Esophagus squamous epithelium (tissue), 5 donors: ENCODE measurements at places on chromosomes 13 and 19.

DNA sequence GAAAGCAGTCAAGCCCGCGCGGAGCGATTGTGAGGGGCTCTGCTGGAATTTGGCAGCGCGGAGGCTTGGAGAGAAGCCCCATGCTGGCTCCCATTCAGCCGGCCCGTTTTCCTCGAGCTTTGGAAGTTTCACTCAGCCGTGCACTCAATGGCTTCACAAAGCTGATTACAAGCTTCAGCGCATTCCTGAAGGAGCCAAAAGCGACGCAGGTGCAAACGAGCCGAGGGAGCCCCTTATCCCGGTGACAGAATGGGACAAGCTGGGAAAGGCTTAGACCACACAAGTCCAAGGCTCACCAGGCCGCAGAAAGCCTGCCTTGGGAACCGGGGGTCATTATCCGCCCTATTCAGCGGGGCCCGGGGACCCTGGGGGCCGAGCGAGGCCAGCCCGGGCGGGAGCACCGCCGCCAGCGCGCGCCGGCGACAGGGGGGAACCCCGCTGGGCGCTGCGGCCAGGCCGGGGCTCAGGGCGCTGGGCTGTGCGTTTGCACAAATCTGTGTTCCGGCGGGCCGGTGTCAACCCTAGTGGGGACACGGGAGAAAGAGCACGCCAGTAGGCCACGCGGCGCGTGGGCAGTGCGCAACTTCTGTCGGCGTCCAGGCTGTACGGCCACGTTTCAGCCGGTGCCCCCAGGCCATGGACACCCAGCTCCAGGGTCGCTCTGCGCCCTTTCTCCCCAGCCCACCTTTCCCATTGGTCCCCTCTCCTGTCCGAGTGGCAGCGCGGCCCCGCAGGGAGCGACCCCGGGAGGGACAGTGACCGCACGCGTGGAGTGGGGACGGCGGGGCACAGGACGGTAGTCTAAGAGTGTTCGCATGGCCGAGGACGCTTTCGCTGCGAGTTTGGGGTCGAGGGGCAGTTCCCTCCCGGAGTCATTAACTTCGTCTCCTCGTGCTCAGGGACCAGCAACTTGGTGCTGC, 37.3 kb downstream of the SOX1 start:
- no peak for DNase-seq

DNA sequence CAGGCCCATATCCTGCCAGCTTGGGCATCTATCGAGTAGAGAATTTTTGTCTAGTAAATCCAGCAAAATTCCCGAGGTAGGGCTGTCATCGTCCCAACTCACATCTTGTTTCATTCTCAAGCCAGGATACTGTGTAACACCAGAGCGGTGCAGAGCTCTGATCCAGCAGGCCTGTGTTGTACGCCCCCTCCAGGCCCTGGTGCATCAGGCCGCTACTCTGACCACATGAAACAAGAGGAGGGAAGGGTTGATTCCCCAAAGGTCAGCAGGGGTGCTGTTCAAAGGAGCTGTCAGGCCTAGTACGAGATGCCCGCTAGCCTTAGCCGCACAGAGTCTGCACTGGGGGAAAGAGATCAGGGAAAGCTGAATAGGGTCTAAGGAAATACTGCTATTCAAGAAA, 276.0 kb downstream of the SLC7A1 start:
- no peak for DNase-seq

DNA sequence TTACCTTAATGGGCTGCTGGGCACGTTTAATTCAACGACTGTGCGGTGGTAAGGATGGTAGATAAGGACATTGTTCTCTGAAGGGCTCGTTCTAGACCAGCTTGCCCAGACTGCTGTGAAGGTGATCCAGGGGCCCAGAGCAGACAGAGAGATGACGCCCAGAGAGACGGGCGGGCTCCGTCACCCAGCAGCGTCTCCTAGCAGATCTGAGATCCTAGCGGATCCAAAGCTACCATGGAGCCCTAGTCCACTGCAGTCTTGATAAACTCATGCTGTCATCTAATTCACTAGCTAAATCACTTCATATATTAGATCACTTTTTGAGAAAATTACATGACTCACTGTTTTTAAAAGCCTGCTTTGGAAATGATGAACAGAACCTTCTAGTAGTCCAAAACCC, 21.5 kb downstream of the COL4A2 start:
- no peak for DNase-seq

- no peak for DNase-seq
Measured at GRCh38 chr13:113168211-113168610, 9.8 kb downstream of the PROZ start.

GRCh38 chr19:32901504-32902161, 32.1 kb upstream of the SLC7A9 start:
- DNase-seq, result no peak

GRCh38 chr13:84821261-84821660, 939.0 kb upstream of the SLITRK1 start:
- DNase-seq, result no peak

GRCh38 chr19:18587962-18588610, 512 bp upstream of the REX1BD start:
- no peak for DNase-seq

GRCh38 chr19:10044390-10044789, 31.1 kb downstream of the RDH8 start:
- no peak for DNase-seq

DNA sequence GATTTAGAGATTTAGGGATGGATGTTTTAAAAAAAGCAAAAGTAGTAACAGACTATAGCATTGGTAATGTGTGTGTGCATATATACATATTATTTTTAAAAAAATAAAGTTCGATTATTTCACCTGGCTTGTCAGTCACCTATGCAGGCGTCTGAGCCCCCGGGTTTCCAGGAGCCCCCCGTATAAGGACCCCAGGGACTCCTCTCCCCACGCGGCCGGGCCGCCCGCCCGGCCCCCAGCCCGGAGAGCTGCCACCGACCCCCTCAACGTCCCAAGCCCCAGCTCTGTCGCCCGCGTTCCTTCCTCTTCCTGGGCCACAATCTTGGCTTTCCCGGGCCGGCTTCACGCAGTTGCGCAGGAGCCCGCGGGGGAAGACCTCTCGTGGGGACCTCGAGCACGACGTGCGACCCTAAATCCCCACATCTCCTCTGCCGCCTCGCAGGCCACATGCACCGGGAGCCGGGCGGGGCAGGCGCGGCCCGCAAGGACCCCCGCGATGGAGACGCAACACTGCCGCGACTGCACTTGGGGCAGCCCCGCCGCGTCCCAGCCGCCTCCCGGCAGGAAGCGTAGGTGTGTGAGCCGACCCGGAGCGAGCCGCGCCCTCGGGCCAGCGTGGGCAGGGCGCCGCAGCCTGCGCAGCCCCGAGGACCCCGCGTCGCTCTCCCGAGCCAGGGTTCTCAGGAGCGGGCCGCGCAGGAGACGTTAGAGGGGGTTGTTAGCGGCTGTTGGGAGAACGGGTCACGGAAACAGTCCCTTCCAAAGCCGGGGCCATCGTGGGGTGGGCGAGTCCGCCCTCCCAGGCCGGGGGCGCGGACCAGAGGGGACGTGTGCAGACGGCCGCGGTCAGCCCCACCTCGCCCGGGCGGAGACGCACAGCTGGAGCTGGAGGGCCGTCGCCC, 840 bp upstream of the CCNA1 start:
- DNase-seq, result no peak

GRCh38 chr19:8045872-8046568, 6.5 kb upstream of the CCL25 start:
- DNase-seq, result no peak

- no peak for DNase-seq
Measured at GRCh38 chr13:20350819-20351218, 118.7 kb upstream of the GJB6 start.

- no peak for DNase-seq
Measured at GRCh38 chr13:77533875-77534788, 1.4 kb upstream of the SCEL start.

DNA sequence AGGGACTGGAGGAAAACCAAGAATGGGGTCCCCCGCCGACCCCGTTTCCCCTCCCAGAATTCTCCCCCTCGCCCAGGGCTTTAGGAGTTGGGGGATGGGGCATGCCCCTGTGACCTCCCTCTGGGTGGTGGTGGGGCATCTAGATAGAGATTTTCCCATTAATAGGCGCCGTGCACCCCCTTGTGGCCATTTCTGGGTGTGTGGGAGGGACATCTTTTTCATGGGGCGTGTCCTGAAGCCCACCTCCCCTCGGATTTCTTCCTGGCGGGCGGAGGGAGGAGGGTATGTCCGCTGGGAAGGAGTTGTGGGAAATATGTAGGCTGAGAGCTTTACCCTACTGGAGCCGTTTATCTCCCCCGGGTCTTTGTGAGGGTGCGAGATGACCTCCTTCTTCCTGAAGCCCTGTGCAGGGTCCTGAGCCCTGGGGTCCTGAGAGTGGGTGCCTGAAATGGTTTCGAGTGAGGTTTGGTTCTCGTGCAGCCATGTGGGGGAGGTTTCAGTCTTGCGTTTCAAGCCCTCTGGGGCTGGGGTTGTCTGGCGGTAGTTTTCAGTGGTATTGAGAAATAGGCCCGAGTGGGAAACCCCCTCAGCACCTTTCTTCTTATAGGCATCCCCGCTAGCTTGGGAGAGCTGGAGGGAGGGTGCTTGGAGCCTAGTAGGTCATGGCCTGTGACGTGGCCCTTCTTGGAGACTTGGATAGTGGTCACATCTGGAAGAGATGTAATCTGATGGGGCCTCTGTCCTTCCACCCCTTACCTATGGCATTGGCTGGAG, 1.0 kb downstream of the PRMT1 start:
- DNase-seq, result no peak

DNA sequence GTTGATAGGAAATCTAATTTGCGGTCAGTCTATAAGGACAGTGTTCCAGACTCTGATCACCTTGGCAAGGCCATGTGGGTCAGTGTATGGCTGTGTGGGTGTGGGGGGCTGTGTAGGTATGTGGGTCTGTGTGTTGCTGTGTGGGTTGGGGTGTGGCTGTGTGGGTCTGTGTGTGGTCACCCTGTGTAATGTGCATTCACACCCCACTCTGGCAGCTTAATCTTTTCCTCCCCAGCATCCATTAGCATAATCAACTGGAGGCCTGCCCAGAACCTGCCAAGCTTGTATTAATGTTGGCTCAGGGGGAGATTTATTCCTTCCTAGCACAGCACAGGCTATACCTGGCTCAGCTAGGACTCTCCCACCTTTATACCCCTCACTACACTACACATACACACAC, 203.2 kb downstream of the TUBA3C start:
- no peak for DNase-seq

- no peak for DNase-seq
Measured at GRCh38 chr13:20685092-20685491, 18.4 kb upstream of the IL17D start.

DNA sequence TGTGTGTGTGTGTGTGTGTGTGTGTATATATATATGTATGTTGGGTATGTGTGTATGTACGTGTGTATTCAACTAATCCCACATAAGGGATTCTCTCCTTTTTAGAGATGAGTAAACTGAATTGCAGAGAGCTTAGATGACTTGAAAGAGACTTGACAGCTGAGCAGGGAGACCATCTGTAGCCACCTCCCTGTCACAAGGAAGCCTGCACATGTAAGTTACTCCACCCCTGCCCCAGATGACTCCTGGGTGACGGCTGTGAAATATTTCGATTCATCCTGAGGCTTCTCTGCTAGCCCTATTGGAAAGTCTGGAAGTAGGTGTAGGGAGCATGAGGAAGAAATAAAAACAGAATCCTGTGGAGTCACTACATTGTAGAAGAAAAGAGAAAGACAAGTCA, 480.4 kb downstream of the FOXO1 start:
- no peak for DNase-seq

DNA sequence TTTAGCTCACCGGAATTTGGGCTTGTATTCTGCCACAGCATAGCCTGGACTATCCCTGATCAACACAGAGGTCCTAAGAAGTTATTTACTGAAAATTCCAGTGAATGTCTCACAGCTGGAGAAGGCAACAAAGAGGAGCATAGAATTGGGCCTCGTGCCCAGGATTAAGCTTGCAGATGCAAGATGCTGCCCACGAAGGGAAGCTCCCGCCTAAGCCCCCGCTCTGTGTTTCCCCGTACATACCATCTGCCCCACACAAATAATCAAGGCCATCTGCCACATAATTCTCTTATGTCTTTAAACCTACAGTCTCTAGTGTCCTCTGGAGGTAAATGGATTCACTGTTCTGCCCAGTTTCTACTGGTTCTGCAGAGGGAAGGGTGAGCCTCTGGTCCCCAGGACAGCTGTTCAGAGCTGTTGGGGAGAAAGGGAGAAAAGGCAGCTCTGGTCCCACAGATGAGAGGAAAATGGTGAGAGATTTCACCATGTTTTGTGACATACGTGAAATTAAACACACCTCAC, 7.4 kb upstream of the TPP2 start:
- DNase-seq, result no peak

DNA sequence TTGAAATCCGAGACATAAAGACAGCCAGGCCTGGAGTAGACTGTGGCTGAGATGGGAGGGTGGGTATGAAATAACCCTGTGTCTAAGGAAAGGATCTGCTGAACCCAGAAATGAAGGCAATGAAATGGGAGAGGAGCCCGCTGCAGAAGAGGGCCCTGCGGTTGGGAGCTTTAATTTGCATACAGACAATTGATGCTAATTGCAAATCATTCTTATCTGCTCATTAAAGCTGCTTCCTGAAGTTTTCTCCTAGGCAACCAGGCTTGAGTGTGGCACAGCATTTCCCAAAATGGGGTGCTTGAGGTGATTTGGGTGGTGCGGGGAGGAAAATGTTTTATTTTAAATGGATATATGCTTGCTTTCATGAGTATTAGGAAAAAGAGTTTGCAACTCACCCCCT, 55.4 kb downstream of the DPF1 start:
- no peak for DNase-seq

- no peak for DNase-seq
Measured at GRCh38 chr19:2852598-2852997, 11.3 kb downstream of the ZNF555 start.

DNA sequence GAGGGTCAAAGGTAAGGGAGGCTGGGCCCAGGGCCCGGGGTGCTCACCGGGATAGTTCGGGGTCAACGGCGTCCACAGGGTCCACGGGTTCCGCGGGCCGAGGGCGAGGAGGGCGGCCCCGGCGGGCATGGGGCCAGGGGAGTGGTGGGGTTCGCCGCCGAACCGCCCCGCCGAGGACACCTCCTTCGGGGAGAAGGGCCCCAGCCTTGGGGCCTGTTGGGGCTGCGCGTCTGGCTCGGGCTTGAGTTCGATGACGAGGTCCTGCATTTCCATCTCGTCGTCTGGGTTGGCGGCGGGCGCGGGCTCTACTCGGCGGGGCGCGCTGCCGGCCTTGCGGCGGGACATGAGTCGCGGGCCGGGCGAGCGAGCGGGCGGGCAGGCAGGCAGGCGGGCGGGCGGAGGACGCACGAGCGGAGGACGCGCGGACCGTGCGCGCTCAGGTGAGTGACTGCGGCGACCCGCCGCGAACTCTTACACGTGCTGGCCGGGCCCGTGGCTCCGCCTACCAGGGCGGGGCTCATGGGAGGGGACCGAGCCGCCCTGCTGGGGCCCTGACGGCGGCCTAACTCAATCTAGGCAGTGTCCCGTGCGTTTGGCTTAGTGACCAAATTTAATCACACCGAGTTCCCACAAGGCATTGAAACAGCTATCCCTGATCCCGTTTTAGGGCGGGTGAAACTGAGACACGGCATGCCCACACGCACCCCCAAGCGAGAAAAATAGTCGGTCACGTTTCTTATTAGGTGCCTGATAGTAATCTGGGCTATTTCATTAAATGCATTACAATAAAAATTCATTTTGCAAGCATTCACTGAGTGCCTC, at the start of gene ZNF296:
ZNF296 (minus strand) TSS at position 450 of the 822 bp plus-strand sequence; CDS start at position 345, 105 bp downstream.
- peak; percentile 26 for DNase-seq

- no peak for DNase-seq
Measured at GRCh38 chr19:1854542-1855039, 6.3 kb upstream of the REXO1 start.
